ENCODE measurements at places on chromosomes 2 and 18.

GRCh38 chr2:109382951-109383350 lies 230.8 kb downstream of the SEPTIN10 start:
- DNase-seq: no peak

GRCh38 chr2:128370468-128371247 lies 52.0 kb upstream of the HS6ST1 start:
- DNase-seq: no peak

GRCh38 chr2:144248350-144249034 lies 271.4 kb downstream of the ZEB2 start:
- DNase-seq: no peak

- DNase-seq: peak; percentile 82
Measured at GRCh38 chr2:42809819-42810120, 17.4 kb upstream of the HAAO start.

DNA sequence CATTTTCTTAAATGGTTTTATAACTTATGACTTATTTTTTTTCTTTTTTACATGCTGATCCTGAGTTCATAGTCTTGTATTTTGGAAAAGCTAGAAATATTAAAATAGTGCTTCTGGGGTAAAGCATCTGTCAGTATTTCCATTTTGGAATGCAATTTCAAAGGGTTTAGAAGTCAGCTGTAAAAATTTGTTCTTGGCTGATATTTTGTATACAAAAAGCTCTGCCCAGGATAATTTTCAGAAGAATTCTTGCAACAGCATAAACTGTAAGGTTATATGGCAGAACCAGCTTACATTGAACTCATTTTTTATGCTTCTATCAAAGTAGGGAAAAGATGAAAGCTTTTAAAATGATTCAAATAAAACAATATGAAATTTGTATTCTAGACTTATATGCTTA lies 97.4 kb downstream of the DIS3L2 start:
- DNase-seq: no peak

DNA sequence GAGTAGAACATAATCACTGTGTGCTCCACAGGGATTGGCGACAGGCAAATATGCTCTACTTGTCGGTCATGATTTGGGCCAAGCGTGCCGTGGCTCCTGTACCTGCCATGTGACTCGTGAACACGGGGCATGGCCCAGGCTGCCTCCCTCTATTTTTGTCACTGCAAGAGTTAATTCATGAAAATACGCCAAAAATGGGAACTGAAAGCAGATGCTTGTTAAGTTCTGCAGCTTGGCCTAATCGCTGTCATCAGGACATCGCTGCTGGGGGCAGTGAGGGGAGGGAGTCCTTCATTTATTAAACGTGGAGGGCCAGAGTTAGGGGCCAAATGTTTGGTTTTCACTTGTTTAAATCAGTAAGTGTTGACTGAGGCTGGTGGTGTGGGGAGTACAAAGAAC lies 177.8 kb downstream of the BCL2 start:
- peak; percentile 43 for DNase-seq

GRCh38 chr2:10481666-10482157 lies 33.6 kb upstream of the ODC1 start:
- no peak for DNase-seq

Measured in MM.1S (cell line).